NCI-H2081 (cell line): ENCODE measurements at places on chromosomes 5 and 9.

- no peak for DNase-seq
Observed at GRCh38 chr9:93587651-93588347, 11.4 kb downstream of the PHF2 start.

DNA sequence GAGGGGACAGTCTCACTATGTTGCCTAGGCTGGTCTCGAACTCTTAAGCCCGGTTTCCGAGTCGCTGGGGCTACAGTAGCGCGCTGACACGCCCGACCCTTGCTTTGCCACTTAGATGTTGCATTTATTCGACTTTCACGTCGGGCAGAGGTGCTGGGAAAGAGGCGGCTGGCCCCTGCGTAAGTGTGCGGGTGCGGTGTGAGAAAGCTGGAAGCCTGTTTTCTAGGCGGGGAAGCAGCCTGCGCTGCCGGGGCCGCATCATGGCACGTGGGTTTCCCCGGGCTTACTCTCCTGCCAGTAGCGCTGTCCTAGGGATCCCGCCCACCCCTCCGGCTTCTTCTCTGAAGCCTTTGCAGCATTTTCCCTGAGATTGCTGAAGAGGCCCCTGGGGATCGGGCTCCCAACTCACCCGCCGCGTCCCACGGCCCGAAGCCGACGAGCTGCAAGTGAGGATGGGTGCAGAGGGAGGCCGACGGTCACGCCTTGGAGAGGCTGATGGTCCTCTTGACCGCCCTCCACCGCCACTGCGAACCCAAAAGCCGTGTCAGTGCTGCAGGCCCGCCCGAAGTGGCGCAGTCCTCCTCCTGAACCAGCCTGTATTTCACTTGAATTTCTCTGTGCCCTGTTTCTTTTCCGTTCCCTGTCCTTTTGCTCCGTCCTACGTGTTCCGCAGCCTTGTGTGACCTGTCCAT lies 5.8 kb upstream of the TRIM41 start:
- DNase-seq: no peak

- DNase-seq: no peak
Observed at GRCh38 chr9:105419816-105420597, 27.8 kb upstream of the FSD1L start.

DNA sequence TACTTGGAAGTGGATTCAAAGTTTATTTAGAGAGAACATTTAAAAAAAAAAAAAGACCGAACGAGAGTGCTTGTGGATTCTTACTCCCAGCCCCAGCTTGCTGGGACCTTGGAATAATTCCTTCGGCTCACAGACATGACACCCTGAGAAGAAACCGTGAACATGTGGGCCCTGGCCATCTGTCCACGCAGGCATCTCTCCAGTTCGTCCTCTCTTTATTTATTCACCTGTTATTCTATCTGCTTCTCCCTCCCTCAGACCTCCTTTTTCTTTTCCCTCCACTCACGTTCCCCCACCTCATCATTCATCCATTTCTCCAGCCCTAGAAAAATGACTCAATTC lies 93.7 kb upstream of the PHYKPL start:
- no peak for DNase-seq

DNA sequence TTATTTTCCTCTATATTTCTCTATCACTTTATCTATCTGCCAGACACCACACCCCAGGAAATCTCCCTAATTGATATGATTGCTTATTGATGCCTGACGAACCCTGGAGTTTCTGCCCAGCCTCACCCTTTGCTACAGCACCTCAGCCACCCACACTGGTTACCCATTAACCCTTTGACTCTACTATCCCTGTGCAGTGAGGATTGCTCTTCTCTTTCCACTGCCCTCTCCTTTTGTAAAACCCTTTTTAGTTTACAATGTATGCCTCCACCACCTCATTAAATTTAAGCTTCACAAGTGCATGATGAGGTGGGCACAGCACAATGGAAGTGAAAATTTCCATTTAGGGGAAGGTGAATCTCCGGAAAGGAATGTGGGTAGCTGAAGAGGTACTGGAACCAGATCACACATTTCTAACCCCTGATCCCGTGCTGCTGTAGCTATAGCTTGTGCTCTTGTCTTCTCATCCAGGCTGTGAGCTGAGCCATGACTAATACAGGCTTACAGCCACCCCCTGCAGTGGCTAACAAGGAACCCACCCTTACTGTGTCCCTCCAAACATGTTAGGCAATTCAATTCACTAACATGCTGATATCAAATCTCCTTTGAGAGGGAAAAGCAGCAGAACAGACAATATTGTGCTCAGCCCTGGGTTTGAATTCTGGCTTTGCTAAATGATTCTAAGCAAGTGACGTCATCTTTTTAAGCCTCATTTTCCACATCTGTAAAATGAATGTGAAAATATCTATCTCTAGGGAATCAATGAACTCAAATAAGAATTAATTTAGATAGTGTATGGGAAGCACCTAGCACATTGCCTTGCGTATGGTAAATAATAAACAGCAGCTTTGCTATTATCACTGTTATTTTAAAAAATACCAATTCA lies 186.9 kb upstream of the TRIM32 start:
- DNase-seq: no peak

DNA sequence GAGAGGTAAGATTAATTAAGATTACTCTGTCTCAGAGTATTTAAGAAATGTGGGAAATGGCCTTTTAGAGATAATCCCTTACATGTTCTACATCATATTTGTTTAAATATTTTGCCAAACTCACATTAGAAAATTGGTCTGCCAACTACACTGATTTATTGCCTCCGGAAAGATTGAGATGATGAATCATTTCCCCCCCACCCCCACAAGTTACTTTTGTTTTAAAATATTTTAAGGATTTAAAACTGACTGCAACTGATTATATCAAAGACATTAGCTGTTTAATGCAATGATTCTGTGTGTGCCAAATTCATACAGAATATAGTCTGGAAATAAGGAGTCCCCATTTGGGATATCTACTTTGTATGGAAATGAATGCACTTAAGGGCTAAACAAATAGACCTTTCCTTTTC lies 674.4 kb downstream of the PRR16 start:
- no peak for DNase-seq

DNA sequence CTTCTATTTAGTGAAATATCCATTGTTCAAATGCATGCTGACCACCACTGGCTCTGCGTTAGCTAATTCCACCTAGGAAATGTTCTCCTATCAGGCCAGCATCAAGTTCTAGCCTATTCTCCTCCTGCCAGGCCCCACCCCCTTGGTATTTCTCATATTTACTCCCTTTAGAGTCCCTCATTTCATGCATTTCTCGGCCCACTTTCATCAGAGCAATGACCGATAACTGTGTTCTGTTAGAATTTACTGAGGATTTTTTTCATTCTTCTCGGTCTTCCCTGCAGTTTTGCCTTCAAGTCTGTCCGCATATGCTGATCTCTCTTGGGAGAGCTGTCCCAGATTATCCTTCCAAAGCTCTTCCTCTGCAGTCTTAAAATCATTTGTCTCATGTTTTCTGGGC lies 143.4 kb downstream of the GOLPH3 start:
- no peak for DNase-seq

DNA sequence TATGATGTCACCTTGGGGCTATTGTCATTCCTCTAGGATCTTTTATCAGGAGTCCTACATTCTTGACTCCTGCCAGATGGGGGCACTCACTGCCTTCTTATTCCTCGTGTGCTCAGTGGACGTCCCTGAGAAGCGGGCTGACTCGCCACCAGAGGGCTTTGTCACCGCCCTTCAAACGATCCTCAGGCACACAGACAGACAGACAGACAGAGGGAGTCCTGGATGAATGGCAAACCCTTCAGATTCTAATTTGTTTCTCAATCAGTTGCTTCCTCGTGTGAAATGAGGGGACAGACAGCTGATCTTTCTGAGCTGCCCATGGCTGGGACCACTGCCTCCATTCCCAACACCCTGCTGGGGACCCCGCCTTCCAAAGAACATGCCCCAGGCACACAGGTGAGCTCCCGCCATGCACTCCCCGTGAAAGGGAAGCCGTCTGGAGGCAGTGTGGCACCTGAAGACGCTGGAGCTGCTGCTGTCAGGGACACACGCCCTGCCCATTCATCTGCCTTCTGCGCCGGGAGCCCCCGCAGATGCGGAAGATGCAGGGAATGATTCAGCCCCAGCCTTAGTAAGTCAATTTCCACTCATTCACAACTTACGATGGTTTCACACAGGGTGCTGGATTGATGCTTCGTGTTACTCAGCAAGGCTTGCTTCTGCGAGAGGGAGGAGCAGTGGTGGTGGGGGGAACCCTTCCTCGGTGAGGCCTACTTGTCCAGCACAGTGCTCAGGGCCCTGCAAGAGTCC lies 24.9 kb upstream of the SH3PXD2B start:
- peak; percentile 83 for DNase-seq

DNA sequence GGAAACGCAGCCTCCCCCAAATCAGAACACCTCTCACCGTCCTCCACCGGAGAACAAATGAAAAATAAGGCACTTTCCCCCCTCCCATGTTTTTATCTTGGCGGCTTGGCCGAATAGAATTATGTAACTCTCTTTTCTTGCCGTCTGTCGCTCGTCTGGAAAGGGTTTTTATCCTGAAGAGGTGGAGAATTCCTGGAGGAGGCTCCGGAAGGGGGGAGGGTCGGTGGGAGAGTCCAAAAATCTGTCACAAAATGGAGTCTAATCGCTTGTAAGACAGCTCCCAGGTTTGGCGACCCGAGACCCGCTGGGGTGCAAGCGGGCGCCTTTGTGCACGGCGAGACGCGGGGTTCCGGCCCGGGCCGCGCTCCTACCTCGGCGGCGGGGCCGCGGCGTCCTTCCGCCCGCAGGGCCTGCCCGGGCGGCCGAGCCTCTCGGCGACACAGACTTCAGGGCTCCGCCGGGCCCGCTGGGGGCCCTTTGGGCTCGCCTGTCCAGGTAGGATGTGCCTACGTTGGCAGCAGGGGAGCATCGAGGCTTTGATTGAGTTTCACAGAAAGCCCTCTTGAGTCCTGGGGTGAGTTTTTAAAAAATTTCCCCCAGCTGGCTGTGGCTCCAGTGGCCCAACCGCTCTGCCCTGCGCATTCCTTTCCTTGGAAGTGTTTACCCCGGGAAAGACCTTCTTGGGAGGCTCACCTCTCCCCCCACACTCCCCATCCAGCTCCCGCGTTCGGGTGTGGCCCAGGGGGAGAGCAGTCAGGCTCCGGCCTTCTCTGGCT lies 5.0 kb downstream of the LMX1B start:
- DNase-seq: no peak

- DNase-seq: no peak
Observed at GRCh38 chr5:178211095-178212048, 7.0 kb downstream of the HNRNPAB start.

- DNase-seq: no peak
Observed at GRCh38 chr5:137217599-137218200, 281.4 kb downstream of the SPOCK1 start.

DNA sequence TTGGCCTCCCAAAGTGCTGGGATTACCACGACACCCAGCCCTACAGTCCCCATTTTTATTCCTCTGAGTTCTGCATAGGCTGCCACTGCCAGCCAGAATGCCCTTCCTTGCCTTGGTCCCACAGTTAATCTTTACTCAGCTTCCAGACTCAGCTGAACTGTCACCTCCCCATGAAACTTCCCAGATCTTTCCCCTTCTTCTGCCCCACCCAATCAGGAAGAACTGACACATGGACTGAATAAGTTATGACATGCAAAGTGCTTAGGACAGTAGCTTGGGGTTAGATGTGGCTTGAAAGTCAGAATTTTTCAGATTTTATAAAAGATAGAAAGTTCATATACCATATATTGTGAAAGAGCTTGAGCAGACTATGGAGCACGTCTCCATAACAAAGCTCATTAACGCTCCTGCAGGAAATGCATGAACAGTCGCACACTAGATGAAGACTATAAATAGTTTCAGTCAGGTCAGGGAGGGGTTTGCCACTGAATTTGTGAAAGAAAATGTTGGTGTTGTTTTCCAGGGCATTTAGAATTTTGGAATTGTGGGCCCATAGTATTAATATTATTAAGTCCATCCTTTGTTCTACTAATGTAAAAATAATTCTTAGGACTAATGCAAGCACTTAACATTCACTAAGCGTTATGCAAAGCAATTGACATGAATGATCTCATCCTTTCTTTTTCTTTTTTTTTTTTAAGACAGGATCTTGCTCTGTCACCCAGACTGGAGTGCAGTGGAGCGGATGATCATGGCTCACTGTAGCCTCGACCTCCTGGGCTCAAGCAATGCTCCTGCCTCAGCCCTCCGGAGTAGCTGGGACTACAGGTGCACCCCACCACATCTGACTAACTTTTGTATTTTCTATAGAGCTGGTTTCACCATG lies 36.1 kb upstream of the DENND1A start:
- DNase-seq: no peak

DNA sequence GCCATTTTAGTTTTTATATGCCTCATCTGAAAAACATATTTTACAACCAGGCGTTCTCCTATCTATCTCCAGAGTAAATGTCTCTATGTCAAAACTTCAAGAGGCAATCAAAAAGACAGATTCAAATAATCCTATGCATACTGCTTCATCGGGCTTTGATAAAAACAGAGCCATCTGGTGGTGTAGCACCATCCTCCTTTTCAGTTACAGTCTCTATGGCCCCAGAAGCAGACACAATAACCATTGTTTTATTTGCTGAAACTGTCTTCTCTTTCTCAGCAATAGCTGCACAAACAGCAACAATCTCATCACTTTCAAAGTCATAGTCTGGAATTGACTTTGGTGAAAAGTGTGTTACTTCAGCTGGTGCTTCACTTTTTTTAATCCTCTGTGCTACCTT lies 36.3 kb downstream of the PTGER4 start:
- DNase-seq: no peak

DNA sequence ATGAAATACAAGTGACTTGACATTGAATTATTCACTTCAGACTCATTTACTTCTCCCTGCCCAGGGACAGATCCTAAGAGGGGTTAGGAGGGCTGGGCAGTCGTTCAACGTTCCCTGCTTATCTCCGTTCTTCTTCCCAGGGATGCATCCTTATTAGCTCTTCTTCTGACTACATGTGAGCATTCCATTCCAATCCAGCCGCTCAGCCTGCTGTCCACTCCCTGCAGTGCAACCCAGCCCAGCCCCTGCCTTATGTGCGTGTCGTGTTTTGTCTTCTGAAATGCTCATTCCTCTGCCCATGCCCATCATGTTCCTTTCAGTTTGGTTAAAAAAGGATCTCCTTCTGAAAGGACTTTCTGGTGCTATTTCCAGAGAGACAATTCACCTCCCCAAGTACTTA lies 64.7 kb upstream of the PALM2AKAP2 start:
- DNase-seq: no peak

DNA sequence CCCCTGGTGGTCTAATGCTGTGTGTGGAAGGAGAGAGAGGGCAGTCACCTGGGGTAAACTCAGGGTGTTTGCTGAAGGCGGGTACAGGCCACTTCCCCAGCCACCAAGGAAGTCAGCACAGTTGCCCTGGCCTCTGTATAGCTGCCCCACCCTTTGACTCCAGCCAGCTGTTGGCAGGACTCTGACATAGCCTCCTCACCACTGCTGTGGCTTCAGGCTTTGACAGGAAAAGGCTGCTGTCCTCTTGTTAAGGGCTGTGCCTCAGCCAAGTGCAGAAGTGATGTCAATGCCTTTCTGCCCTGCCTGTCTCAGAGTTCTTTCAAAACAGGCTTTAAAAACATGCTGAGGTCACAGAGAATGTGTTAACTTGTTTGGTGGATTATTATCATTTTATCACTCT lies 487.2 kb upstream of the KLF4 start:
- DNase-seq: no peak

- DNase-seq: no peak
Observed at GRCh38 chr9:124278054-124278540, 20.3 kb downstream of the NEK6 start.
